ENCODE measurements at places on chromosomes 13 and 19.

DNA sequence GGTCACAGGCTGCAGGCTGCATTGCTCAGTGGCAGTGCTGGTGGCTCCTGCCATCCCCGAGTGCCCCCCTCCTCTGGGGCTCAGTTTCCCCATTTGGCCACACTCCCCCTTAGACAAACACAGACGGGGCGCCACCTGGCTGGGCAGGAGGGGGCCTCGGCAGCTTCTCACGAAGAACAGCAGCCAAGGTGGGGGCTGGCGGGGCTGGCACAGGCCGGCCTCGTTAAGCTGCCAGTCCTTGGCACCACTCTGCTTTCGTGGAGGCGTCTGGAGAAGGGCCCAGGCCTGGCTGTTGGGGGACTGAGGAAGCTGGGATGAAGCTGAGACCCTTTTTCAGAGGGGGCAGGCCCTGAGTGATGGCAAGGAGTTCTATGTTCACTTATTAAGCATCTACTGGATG lies 3.7 kb upstream of the ZNRF4 start:
- no peak for DNase-seq

GRCh38 chr13:23455401-23456185 lies 22.1 kb upstream of the SACS start:
- DNase-seq, result no peak

DNA sequence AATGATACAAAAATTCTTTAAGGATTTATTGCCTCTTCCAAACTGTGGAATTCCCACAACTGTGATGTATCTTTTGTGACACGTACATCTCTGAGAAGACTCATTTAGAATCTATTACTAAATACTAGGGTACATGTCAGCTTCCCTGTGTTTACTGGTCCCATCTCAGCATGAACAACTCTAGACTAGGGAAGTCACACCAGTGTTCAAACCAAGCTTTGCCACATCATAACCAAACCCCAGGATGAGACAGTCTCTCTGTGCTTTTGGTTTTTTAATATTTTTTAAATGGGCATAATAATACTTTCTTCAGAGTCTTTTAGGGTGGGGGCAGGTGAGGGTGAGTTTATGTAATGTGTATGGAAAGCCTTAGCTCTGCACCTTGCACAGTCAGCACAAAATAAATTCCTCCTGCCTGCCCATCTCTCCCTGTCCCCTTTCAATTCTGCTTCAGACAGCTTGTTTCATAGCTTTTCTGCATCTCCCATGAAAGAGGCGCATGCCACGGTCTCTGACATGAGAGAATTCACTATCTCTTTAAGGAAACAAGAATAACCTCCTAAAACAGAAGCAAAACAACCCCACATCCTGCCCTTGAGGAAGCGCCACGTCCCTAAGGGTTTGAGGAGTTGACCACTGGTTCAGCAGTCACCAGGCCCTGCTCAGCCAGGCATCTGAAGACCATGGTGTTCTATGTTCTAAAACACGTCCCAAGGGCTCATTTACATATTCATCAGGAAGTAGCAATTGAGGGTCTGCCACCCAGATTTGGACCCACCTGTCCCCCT lies 174.5 kb downstream of the USP12 start:
- no peak for DNase-seq

GRCh38 chr19:29503140-29503758 lies 22.5 kb upstream of the VSTM2B start:
- no peak for DNase-seq

DNA sequence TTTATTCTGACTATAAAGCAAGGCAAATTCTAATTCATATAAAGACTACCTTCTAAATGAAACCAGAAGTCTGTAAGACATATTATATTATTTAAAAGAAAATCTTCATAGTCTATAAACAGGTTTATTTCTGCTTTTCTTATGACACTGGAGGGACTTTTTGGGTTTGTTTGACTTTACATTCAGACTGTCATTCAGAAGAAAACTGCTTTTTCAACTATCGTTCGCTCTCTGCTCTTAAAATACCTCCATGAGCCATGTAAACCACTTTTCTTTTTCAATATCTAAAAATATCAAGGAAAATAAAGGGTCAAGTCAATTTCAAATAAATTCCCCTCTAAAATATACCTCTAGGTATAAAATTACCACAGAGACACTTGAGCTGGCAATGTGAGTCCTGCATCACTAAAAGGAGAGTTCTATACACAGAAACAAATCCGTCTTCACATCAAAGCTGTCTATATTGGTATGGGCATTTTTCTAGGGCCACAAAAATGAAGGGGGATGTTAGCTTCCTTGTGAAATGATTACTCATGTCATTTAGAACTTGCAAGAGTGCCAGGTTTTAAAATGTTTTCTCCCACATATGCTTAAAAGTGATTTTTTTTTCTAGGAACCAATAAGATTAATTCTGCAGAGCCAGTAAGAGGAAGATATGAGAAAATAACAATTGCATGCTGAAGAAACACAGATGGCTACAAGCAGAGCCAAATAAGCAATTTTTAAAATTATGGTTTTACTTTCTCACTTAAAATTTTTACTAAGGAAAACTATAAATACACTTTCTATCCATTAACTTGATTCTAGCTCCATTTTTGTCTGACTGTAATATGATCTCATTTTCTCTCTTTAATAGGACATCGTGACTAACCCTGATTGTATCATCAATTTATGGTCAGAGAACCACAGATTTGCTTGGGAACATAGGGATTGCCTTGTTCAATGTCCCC lies 181.8 kb downstream of the TBC1D4 start:
- no peak for DNase-seq

GRCh38 chr13:50187352-50188029 lies 172.2 kb downstream of the KCNRG start:
- DNase-seq, result no peak

GRCh38 chr19:53951436-53951835 lies 11.3 kb upstream of the CACNG8 start:
- no peak for DNase-seq

DNA sequence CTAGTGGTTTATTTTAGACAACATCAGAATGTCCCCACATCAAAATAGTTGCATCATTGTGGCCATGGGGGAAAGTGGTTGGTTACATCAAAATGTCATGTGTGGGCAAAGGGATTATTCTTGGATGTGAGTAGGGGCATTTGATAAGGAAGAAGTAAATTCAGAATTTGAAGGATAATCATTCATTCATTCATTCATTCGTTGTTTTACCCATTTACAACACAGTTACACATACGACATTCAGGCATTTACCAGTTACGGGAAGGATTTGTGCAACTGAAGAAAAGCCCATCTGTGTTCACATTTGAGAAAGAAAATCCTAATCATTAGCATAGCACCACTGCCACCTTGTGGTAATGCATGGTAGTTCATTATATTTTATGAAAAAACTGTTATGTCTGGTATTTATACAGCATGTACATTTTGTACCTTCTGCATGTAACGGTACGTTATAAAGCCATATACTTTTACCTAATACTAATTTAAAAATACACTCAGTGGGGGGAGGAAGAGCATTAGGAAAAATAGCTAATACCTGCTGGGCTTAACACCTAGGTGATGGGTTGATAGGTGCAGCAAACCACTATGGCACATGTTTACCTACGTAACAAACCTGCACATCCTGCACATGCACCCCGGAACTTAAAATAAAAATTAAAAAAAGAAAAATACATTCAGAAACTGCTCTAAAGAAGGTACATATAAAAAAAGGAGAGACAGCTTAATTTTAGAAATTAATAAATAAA lies 62.1 kb downstream of the DGKH start:
- peak; percentile 18 for DNase-seq

DNA sequence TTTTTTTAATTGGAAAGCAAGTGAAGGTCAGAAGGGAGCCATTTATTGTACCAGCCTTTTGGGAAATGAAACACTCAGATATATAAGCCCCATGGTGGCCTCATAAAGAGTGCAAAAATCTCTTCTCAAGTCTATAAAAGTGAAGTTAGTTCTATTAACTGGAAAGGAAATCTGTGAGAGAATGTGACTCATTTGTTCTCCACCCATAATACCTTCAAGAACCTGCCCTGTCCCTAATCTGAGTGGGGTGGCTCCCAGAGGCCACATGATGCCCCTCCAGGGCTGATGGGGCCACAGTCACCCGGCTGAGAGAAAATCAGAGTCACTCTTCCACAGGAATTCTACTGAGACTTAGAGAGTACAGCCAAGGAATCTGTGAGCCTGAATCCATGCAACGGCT lies 65.8 kb upstream of the SERP2 start:
- no peak for DNase-seq

GRCh38 chr19:30109565-30109964 lies 167.5 kb downstream of the URI1 start:
- DNase-seq, result no peak

GRCh38 chr19:5492635-5493409 lies 37.6 kb downstream of the ZNRF4 start:
- DNase-seq, result no peak

GRCh38 chr19:15197942-15198341 lies 2.9 kb downstream of the NOTCH3 start:
- DNase-seq, result no peak

- DNase-seq, result no peak
These were observed 117.7 kb downstream of the LHFPL6 start for GRCh38 chr13:39485314-39485700.

DNA sequence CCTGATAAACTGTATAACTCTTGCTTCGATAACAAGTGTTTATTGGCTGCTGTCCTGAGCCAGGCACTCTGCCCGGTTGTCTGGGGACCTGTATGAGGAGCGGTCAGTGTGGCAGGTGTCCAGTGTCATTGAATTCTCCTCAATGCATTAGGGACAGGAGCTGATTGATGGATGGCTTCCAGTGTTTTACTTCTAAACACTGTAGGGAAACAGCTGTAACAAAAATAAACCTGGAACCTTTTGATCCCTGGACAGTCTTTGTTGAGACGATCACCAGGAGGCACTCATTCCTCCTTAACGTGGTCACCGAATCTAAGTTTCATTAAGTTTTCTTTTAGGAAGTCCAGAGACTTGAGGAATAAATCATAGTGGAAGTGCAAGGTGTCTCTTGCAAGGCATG lies 17.9 kb downstream of the UBAC2 start:
- DNase-seq, result no peak

DNA sequence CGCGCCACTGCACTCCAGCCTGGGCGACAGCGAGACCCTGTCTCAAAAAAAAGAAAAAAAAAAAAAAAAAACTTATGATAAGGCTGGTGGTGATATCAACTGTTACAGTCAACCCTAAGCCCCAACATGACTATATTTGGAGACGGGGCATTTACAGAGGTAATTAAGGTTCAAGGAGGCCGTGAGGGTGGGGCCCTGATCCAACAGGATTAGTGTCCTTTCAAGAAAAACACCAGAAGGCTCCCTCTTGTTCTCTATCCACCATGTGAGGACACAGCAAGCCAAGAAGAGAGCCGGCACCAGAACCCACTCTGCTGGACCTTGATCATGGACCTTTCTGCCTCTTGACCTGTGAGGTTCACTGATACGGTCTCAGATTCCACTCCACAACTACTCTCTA lies 14.1 kb downstream of the MIER2 start:
- no peak for DNase-seq

GRCh38 chr19:17035842-17036424 lies 9.3 kb upstream of the CPAMD8 start:
- DNase-seq, result no peak

DNA sequence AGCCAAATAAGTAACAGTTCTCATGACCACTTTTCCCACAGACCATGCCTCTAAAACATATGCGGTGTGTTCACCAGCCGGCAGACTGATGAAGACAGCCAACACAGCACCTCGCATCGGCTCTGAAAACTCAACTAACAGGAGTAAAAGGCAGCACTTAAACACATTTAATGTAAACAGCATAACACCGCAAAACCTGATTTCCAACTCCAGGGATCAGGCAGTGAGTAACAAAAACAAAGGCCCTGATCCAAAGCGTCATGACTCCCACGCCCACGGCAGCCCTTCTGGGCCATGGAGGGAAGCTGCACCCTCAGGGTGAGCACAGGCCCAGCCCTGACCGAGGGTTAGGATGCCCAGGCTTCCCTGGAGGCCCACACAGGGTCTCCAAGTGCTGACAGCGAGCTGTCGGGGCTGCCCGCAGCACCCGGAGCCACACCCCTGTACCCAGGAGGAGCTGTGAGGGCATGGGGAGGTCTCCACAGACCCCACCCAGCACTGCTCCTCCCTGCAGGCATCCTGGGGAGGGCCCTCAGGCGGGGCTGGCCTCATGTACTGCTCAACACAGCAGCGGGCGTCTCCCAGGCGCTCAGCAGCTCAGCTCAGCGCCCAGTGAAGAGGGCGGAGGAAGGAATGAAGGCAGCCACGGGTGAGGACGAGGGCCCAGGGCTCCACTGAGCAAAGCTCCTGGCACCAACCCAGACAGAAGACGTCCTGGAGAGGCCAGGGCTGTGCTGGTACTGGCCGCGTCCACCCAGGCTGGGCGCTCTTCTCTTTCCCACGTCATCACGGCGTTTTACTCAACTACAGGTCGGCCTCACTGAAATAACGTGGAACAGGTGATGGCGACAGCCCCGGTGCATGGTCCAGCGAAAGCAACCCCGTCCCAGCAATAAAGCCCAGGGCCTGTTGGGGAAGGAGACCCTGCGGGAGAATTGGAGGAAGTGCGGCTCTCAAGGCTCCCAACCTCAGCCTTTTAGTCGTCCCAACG lies 53.7 kb downstream of the RASA3 start:
- DNase-seq, result no peak

DNA sequence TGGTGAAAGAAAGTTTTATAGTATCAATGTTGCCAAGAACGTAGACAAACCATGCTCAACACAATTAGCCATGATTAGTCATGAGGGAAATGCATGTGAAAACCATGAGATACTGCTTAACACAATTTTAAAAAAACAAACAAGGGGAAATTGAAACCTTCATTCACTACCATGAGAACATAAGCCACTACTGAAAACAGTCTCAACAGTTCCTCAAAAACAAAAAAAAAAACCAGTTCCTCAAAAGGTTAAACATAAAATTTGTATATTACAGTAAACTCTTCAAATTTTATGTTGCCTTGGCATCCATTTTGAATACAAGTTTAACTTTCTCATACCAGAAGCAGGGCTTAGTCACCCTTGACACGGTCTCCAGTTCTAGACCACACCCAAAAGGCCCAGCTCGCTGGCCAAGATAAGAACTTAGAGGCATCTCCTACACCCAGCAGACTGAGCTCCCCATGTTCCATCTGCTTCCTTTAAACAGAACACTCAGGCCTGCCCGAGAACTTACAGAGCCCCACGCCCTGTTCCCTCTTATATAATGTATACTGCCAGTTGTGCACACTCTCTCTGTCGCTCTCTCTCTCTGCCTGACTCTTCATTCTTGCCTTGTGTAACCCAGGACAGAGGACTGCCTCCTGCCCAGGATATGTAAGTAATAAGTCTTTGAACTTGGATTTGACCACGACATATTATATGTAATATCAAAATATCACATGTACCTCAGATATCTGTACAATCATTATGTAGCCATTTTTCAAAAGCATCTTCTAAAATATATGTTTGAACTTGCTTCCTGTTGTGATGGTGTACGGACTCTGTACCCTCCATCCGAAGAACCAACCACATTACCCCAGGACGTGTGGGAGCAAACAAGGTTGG lies 67.4 kb downstream of the STK24 start:
- DNase-seq, result peak; percentile 25

- DNase-seq, result no peak
These were observed 9.1 kb downstream of the MYDGF start for GRCh38 chr19:4660993-4661392.
